Dorsolateral prefrontal cortex (tissue), 122 donors: ENCODE measurements at places on chromosomes 3 and 15. TPM values are rescaled to one million over a fixed set of nuclear protein-coding genes. Genes with fewer than 3 reads are reported as not detected.

GRCh38 chr15:73367624-73368300 lies 996 bp downstream of the HCN4 start:
- DNase-seq = no peak

GRCh38 chr15:26773067-26773877 lies 406 bp upstream of the GABRB3 start:
- DNase-seq = peak; percentile 68

DNA sequence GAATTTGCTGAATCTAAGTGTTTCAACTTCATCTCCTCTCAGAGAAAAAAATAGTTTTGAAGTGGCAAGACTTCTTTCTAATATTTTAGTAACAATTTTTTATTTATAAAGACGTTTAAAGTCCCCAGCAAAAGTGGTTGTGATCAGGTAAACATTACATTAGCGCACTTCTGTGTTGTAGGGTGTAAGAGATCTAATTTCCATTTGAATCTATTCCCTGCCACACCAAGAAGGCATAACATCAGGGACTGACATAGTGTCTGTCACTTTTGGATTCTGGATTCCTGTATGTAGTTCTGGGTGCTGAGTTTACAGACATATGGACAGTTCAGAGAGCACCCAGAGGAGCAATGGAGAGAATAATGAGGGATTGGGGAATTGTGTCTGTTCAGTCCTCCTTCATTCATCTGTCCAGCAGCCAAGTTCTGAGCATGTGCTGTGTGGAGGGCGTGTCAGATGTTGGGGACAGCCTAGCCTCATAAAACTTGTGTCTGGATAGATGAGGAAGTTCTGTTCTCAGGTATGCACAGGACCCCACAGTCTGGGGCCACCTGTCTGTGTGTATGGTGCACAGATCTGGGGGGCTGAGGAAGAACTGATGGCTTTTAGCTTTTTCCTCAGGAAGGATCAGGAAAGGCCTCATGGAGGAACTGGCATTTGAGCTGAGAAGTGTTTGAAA lies 65.6 kb downstream of the MAP2K5 start:
- DNase-seq = no peak

The XCR1 gene
- total RNA-seq = not detected
